Urothelium cell line (cell line): ENCODE measurements at places on chromosomes 3 and 15.

DNA sequence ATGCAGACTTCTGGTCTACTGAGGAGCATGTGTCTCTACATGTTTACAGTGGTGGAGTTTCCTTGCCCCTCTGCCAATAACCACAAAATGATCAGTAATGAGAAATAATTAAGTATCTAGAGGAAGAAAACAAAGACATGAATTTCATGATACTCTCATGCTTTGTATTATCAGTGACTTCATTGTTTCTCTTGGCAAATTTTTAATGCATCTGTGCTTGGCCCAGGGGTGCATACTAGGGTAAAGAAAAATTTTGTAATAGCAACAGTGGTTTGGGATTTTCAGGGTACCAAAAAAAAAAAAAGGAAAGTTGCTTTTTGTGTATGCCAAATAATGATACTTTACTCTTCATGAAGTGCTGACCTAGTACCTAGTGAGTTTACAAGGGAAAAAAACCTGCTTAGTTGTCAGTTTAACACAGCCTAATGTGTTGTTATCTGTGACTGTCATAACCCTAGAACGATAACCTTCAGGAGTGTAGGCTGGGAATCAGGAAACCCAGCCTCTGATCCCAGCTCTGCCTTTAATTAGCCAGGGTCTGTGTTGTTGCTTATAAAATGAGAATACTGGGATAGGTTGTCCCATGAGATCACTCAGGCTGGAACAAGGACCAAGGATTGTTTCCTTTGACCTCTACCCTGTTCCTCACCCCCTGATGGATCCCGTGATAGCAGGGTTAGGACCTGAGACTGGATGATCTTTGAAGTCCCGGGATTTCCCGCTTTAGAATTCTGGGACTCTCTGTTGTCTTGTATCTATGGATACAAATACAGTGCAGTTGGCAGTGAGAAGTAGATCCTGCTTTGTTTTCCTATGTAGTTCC lies 117.5 kb downstream of the CMSS1 start:
- DNase-seq = no peak

GRCh38 chr15:40051616-40052415 lies 12.8 kb upstream of the SRP14 start:
- no peak for DNase-seq

DNA sequence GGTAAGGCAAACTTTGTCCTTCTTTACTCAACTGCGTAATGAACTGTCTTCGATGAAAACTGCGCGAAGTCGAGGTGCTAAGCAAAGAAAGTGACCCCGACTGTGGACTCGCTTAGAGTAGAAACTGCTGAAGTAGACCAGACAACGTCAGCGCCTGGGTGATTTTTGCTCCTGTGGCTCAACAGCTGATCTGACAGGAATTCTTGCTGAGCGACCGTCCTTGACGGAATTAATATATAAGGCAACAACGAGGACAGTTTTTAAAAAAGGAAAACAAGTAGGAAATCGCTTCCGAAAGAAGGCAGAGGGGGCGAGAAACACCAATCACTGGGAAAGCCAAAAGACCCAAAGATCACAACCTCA lies 541 bp downstream of the RPS27L start:
- DNase-seq = peak; percentile 39

GRCh38 chr15:66101715-66102395 lies 151.7 kb downstream of the MEGF11 start:
- no peak for DNase-seq

DNA sequence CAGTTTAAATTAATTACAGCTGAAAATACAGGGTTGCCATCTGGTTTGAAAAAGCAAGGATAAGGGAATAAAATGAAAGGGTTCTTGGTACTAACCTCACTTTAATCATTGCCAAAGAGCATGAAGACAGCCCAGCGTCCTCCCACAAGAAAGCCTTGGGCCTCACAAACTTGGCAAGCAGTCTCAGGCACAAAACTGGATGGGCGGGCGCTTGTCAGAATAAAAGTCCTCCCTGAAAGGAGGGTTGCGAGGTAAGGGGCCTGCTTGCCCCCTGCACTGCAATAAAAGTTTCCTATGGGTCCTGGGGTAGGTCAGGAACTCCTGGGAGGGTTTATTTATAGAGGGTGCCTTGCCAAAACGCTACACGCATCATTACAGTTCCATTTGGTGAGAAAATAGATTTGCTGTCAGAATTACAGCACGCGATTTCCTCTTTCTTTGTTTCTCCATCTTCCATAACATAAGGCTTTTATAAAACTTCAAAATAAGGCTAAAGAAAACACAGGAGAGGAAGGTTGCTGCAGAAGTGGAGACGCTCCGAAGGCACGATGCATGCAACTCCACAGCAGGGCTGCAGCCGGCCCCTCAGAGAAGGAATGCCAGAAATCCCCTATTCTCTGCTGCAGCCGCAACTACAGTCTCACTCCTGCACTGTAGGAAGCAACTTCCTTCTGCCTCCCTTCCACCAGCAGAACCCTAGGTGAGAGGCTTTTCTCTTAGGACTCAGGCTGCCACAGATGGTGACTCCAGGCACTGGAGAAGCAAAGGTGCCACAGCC lies 61.3 kb downstream of the VGLL4 start:
- peak; percentile 68 for DNase-seq

GRCh38 chr3:79005084-79005483 lies 762.7 kb downstream of the ROBO1 start:
- no peak for DNase-seq

DNA sequence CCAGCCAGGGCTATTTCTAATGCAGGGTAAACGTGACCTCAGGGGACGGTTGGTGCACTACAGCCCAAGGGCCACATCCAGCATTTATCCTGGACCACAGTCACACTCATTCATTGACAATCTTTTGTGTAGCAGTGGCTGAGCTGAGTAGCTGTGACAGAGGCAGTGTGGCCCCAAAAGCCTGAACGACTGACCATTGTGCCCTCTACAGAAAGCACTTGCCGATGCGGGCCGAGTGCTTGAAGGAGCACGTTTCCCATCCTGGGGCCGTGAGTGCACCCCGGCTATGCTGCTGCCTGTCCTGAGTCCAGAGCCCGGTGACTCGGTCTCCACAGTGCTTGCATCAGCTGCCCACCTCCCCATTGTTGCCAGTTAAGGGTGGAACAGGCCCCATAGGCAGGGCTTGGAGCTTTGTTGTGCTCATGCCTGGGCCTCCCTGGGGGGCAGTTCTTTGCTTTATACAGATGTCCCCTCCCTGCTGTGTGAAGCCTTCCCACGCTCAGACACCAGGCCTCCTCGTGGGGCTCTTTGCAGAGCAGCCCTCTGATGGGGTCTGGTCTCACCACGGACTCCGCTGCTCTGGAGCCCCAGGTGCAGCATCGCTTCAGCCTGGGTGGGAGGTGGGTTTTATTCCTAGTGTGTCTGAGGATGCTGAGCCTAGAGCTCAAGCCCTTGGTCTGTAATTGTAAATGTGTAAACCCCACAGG lies 13.0 kb upstream of the SNRPA1 start:
- no peak for DNase-seq

DNA sequence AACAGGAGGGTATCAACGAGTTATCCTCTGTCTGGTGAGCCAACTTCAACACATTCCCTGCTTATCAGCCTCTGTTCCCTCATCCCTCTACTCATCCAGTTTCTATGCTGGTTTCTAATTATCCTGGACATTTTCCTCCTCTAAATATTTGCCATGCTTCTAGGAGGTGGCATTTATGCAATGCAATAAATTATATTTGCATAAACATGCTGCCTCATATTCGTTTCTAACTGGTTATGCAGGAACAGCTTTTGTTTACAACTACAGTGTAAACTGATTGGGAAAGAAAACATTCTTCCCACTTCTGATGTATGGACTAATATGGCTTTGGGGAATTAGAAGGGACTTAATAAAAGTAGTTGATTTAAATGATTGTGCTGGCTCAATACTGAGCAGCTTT lies 122.3 kb downstream of the TFG start:
- DNase-seq = no peak

DNA sequence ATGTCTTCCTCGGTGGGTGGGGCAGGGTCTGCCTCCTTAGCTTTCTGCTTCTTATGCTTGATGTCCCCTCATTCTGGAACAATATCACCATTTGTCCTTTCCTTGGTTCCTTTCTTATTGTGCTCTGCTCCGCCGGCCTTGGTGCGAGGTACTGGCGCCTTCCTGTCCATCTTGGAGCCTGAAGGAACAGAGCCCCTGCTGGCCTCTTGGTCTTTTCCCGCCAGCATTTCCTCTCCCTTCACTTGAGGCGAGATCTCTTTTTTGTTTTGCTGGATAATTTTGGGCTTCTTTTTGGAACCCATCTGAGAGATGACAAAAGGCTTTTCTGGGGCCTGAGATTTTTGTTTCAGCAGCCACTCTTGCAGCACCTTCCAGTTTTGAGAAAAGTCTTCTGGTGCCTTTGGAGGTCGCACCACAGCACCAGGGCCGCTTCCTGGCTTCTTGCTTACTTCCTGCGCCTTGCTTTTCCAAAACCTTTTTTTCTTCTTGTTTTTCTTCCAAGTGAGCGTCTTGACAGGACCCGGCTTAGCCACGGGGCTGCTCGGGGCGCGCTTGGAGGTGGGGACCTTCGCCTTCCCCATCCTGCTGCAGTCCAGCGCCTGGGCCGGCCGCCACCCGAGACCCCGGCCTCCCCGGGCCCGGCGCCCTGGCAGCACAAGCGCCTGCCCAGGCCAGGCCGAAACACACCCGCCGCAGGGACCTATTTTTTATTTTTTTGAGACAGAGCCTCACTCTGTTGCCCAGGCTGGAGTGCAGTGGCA lies 127.1 kb downstream of the KLF13 start:
- no peak for DNase-seq

DNA sequence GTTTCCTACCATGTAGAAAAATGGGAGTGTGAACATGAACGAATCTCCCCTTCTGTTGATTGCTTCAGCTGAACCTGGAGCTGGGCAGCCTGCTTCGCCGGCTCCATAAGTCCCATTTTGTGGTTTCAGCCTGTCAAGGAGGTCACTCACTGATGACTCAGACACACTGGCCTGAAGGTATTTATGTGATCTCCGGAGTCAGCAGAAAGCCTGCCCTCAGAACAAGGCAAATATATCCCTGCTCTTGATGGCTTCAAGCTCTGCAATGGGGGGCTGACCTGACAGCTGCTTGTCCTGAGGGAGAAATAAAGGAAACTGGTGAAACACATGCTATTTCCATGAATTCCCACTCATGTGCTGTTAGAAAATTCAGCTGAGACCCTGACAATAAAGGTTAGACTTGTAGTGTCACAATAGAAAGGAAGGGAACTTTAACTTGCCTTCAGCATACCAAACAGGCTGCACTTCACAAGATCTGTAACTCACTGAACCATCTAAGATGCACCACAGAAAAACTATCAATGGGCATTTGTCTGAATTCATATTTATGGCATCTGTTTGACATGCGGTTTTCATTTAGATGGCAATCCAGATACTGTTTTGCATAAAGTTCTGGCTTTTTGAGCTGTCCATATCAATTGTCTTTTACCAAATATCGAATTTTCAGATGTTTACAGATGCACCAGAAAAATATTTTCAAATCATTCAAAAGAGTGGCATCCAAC lies 282.0 kb upstream of the VEPH1 start:
- peak; percentile 55 for DNase-seq

DNA sequence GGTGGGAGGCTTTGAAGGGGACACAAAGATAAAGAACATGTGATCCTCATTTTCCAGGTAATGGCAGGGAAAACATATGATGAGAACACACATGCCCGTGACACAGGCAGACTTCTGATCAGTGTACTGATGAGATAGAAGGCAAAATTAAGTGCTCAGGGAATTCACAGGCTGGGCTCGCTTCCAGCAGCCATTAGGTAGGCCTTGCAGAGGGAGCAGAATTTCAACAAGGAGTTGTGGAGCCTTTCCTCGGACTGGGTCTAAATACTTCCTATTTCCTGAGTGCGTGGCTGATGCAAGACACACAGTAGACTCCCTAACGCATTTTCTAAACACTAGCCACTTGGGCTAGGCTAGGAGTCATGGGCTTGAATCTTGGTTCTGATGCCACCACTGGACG lies 74.0 kb upstream of the ETV5 start:
- no peak for DNase-seq

DNA sequence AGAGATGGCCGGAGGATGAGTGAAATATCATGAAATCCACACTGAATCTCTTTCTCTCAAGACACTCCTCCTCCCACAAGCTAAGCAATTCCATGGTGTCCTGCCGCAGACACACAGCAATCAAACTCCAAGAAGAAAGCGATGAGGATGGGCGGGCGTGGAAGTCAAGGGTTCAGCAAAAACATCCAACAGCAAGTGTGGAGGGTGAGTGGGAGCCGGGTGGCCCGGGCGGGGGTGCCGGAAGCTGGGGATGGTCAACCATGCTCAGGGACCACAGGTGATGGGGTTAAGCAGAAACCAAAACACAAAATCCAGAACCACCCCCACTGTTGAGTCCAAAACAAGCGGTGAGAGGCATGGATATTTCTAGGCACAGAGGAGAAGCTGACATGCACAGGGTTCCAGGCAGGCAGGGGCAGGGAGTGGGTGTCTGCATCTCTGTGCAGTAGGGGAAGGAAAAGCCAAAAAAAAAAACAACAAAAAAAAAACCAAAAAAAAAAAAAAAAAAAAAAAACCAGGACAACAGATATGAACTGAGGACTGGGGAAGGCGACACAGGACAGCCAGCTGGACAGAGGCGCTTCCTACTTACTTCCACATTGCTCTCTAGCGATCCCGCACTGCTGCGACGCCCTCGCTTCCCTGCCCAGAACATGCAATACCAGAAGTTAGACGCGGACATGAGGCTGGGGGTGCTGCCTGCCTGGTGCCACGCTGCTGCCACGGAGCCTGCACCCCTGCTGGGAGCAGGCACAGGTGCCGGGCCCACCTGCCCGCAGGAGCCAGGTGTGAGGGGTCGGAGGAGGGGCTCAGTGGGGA lies 61.0 kb upstream of the RPL32 start:
- no peak for DNase-seq

- no peak for DNase-seq
These were observed 52.0 kb upstream of the CORO2B start for GRCh38 chr15:68526784-68527183.

DNA sequence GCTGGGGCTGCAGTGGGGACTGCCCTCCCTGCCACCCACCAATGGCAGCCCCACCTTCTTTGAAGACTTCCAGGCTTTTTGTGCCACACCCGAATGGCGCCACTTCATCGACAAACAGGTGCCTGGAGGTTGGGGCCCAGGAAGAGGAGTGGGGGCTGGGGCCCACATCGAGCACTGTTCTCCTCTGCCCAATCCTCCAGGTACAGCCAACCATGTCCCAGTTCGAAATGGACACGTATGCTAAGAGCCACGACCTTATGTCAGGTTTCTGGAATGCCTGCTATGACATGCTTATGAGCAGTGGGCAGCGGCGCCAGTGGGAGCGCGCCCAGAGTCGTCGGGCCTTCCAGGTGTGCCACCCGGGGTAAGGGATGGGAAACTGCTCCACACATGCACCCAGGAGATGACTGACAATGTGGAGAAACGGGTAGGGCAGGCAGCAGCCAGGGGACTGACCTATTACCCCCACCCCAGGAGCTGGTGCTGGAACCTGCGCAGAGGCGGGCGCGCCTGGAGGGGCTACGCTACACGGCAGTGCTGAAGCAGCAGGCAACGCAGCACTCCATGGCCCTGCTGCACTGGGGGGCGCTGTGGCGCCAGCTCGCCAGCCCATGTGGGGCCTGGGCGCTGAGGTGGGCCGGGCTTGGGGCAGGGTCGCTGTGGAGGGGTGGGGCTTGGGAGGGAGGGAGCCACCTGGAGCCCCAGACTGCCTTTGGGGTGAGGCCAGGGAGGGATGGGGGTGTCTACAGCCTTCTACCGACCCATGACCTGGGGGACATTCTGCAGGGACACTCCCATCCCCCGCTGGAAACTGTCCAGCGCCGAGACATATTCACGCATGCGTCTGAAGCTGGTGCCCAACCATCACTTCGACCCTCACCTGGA lies 22.9 kb downstream of the NBEAL2 start:
- no peak for DNase-seq
